ENCODE measurements at places on chromosomes 6 and 20.

- DNase-seq, result no peak
These were observed 512.0 kb downstream of the CDKAL1 start for GRCh38 chr6:21046276-21046675.

DNA sequence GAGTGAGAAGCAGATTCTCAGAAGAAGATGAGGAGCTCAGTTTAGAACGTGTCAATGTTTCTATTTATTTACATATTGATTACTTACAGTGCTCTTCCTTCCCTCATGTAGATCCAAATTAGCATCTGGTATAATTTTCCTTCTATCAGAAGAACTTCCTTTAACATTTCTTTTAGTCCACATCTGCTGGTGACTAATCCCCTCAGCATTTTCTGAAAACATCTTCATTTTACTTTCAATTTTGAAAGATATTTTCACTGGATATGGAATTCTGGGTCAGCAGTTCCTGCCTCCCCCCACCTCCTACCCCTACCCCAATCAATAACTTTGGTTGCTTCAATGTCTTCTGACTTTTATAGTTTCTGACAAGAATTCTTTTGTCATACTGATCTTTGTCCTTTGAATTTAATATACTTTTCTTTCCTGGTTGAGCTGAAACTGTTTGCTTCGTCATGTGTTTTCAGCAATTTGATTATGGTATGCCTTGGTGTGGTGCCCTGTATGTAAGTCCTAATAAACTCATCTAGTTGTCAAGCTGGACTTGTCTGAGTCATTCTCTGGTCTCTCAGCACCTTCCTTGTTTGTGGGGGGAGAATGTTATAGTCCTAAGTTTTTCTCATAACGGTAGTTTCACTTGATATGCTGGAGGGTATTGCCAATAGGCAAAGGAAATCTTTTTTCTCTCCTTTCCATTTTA lies 57.0 kb downstream of the SMPDL3A start:
- no peak for DNase-seq

GRCh38 chr6:30093951-30094661 lies 18.5 kb upstream of the RNF39 start:
- no peak for DNase-seq

DNA sequence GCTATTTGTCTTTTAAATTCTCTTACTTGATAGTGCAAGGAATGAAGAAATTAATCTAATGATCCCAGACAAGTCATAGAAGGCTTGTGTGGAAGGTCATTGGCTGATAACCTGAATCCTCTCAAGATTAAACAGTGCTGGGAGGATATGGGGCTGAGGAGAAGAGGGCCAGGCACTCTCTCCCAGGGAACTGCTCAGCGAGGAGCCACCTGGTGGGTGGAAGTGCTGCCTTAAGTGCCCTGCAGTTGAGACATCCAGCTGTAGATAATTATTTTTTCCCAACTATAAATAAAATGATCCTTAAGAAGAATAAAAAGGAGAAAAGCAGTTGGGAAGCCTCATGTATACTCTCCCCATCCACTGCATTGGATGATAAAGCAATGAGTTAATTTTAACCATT lies 47.9 kb downstream of the BTBD3 start:
- no peak for DNase-seq

DNA sequence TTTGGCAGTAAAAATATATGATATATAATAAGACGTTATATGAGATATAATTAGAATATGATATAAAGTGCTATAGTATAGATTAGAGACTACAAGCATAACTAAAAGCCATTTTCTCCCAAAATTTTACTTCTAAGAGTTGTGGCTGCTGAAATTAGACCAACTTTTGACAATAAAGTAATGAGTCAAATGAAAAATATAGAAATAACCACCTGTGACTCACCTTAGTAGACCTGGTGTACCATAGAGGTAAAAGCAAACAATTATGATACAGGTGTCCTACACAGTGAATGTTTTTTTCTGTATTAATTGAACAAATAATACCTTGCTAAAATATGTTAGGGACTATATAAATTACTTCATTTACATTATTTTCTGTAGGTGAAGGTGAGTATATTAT lies 482.9 kb upstream of the MAN1A1 start:
- DNase-seq, result no peak

GRCh38 chr20:50133474-50134217 lies 19.9 kb downstream of the PEDS1 start:
- no peak for DNase-seq

- no peak for DNase-seq
These were observed 38.8 kb downstream of the RCAN2 start for GRCh38 chr6:46452312-46452917.

- DNase-seq, result no peak
These were observed 45.2 kb downstream of the NEDD9 start for GRCh38 chr6:11187301-11187700.

All from GDM1 (cell line).